ENCODE measurements at places on chromosomes 6 and 20. TPM values are rescaled to one million over a fixed set of nuclear protein-coding genes. Genes with fewer than 3 reads are reported as not detected.
A peak's percentile ranks its signal among the peaks of the same experiment; 100 is the strongest.

The HRH3 gene
- not detected for total RNA-seq

- DNase-seq, result no peak
Observed at GRCh38 chr6:116355796-116356195, 15.0 kb upstream of the DSE start.

The WFDC8 gene
- total RNA-seq, result not detected

The FOXC1 gene
- 7.6 TPM for total RNA-seq

GRCh38 chr6:167722634-167723309, 103.9 kb upstream of the AFDN start:
- peak; percentile 73 for DNase-seq

The SLC2A10 gene
- 13.1 TPM for total RNA-seq

DNA sequence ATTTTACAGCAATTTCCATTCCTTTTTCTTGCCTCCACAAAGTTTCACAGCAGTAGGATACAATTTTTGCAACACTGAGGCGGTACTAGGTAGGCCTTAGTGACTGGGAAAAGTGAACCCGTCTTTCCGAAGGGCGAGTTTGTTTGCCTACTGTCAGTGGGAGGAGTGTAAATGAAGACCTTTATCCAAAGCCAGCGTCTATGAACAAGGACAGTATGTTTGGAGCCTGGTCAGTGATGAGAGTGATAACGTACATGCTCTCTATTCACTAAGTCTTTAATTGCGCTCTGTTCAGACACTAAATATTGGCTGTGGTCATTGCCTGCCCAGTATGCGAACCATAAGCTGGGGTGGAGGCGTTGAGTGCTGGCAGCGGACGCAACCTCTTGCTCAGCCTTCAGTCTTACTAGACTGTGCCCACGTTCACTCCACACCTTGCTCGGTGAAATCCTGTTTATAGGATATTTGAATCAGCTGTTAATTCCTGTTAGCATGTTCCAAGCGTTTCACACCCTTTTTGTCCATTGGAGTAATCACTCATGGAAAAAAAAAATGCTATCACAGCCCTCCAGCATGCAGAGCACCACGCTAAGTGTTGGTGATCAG, 145.5 kb downstream of the TMEM242 start:
- DNase-seq, result no peak

DNA sequence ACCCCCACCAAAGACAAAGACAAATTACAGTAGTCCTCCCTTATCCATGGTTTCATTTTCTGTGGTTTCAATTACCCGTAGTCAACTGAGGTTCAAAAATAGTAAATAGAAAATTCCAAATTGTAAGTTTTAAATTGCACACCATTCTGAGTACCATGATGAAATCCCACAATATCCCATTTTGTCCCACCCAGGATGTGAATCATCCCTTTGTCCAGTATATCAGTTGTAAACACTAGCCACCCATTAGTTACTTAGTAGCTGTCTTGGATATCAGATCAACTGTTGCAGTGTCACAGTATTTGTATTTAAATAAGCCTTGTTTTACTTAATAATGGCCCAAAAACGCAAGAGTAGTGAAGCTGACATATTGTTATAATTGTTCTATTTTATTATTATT, 364.0 kb upstream of the ARID1B start:
- no peak for DNase-seq

The CGAS gene
- 6.0 TPM for total RNA-seq

- no peak for DNase-seq
Observed at GRCh38 chr20:40628877-40629276, 60.2 kb downstream of the MAFB start.

The PSORS1C1 gene
- 0.45 TPM for total RNA-seq

DNA sequence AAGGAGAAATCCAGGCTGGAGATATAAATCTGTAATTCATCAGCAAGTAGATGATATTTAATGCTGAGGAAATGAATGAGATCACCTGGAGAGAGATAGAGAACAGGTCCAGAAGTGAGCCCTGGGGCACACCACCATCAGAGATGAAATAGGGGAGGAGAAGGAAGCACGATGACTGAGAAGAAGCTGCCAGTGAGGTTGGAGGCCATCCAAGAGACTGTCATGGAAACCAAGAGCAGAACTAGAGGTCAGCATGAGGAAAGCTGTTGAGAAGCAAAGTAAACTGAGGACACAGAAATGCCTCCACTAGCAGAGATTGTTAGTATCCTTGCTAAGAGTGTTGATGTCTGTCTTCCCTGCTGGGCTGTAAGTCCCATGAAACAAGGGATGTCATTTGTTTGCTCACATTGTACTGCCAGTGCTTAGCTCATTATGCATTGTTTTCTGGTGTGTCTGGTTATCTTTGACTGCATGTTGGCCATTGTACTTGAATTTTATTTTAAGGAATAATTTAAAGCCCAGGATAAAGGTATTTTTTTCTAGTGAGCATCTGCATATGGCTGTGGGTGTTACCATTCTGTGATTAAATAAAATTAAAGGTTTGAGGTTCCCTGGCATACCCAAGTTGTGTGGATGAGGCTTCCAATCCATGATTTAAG, 35.8 kb downstream of the CDH22 start:
- DNase-seq, result no peak

The ULBP2 gene
- total RNA-seq, result 0.96 TPM

The CBLN4 gene
- total RNA-seq, result 0.32 TPM

- DNase-seq, result no peak
Observed at GRCh38 chr6:143401068-143401446, 49.4 kb downstream of the ADAT2 start.

DNA sequence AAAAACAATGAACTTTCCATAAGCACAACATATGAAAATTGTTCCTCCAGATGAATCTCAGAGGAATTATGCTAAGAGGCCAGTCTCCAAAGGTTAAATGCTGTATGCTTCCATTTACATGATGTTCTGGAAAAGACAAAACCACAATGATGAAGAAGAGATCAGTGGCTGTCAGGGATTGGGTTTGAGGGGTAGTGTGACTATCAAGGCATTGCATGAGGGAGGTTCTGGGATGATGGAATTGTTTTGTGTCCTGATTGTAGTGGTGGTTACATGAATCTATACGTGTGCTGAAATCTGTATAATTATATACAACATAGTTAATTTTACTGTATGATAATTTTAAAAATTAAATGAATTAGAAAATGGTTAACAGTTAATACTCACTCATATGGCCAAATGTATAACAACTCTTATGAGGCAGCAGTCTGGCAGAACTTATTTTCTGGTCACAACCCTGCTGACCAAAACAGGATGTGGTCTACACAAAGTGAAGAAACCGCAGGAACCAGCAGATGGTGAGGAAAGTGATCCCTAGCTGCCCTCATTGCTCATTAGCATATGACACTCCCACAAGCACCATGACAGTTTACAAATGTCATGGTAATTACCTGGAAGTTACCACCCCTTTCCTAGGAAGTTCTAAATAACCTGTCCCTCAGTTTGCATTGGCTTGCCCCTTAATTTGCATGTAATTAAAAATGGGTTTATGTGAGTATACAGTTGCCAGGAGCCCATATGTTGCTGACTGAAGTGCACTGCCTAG, 31.9 kb downstream of the NSFL1C start:
- DNase-seq, result no peak

The SLC32A1 gene
- not detected for total RNA-seq

The LRRN4 gene
- 0.13 TPM for total RNA-seq

The HMGN3 gene
- 37.0 TPM for total RNA-seq

DNA sequence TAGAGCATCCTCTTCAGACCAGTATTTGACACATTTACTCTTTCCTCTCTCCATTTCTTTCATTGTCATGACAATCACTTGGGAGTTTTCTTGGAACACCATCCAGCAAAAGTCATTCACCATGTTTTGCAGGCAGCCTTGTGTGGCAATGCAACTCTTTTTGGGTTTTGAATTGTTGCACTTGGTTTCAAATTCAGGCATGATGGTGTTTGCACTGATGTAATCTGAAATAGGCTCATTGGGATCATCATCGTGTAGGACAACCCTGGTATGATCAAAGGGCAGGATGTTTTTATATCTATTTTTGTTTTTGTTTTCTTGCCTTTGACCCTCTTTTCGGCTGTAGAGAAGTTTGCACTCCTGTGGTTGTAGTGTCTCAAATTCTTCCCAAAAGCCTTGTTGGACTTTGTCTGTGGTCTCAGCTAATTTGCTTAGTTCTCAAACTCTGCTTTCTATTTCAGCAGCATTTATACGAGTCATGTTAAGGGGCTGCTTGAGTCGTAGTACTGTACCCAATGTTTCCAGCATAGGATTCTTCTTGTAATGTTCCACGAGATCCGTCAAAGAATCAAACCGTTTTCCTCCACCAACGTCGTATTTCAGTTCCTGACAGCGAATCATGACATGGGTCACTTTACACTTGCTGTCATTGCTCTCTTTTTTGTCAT, 160.8 kb upstream of the TNFAIP3 start:
- DNase-seq, result no peak

- DNase-seq, result no peak
Observed at GRCh38 chr20:52983726-52984450, 11.7 kb downstream of the TSHZ2 start.

DNA sequence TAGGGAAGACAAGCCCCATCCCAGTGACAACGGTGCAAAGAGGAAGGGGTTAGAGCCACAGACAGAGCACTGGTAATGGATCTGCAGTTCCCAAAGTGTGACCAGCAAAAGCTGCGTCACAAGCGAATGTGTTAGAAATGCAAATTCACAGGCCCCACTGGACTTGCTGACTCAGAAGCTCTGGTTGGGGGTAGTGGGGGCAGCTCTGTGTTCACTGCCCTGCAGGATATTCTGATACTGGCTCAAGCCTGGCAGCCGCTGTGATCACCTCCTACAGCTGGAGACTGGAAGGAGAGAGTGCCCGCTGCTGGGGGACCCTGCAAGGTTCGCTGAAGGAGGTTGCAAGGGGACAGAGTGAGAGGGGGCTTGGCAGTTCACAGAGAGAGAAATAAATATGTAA, 179.7 kb upstream of the CDH4 start:
- DNase-seq, result peak; percentile 47

The LPA gene
- total RNA-seq, result not detected

The HLA-DQB2 gene
- total RNA-seq, result 3.0 TPM

The CTCFL gene
- 0.16 TPM for total RNA-seq

- DNase-seq, result no peak
Observed at GRCh38 chr20:32780749-32781655, 18.8 kb downstream of the DNMT3B start.

- no peak for DNase-seq
Observed at GRCh38 chr6:43505718-43506117, 4.4 kb downstream of the LRRC73 start.

DNA sequence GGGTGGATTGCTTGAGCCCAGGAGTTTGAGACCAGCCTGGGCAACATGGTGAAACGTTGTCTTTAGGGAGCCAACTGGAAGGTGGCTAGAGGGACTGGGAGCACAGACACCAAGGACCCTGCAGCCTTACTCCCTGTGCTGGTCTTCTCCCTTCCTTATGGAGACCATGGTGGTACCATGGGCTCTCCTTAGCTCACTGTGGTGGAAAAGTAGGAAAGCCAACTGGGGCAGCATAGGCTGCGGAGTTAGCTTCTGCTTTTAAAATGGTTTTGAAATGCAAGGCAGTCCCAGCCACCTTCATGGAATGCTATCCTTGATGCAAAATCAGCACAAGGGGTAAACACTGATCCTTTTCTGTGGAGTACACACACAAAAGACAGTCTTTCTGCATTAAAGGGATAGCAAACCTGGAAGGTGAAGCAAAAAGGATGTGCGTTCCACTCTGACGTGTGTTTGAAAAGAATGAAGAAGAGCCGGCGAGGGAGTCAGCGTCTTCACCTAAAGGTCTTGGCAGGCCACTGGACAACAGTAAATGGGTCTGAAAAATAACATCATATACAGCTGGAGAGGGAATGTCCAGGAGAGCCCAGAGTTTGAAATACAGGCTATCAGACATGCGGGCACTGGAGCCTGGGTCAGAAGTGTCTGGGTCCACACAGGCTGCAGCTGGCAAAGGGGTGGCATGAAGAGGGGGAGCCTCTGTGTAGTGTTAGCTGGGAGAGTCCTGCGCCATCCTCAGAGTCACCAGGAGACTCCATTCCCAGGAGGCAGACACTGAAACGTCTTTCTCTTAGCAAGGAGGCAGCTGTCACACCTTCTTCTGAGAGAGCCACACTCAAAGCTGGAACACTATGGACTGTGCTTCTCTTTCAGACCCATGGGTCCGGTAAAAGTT, 58.5 kb downstream of the GPR6 start:
- no peak for DNase-seq

GRCh38 chr6:111736005-111736608, 130.4 kb upstream of the TRAF3IP2 start:
- no peak for DNase-seq

DNA sequence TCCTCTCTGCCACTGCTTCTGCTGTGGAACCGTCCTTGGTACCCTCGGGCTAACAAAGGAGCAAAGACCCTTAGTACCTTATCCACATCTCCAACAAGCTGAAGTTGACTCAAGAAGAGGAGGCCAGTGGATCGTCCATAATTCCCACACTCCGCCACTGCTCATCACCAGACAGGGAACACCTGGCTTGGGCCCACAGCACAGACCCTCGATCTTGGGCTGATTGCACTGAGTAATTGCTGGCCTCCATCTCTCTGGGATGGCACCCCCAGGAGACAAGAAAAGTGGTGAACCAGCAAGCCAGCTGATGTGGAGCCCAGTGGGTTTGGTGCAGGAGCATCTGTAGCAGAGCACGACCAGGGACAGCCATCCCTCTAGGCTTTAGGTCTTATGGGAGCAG, 109.4 kb upstream of the GRIK2 start:
- DNase-seq, result no peak

The RPS6KA2 gene
- 45.2 TPM for total RNA-seq

GRCh38 chr6:7258231-7258763, 54.7 kb downstream of the SSR1 start:
- DNase-seq, result no peak

The XKR7 gene
- total RNA-seq, result not detected

DNA sequence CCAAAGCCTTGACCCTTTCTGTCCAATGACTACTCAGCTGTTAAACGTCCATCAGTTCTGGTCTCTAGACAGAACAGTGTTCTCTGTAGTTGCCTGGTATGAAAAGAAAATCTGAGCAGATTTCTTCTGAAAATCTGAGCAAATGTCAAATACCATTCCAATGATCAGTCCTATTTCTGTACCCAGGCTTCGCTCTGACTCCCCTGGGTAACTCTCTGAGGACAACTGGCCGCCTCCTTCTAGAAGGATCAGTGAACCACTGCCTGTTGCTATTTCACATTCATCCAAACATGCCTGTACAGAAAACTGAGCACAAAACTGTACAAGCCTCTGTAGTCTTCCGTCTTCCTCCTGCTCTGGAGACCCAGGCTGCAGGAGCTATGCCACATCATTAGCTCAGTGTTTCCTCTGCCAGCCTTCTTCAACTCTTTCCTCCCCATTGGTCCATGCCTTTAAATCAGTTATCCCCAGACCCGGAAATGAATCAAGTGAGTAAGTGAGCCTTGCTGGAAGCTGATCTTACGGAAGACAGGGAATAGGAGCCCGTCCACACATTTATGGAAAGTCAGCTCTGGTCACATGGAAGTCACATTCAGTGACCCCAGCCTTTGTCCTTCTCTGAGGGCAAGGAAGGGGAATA, 63.3 kb downstream of the DAAM2 start:
- DNase-seq, result no peak

DNA sequence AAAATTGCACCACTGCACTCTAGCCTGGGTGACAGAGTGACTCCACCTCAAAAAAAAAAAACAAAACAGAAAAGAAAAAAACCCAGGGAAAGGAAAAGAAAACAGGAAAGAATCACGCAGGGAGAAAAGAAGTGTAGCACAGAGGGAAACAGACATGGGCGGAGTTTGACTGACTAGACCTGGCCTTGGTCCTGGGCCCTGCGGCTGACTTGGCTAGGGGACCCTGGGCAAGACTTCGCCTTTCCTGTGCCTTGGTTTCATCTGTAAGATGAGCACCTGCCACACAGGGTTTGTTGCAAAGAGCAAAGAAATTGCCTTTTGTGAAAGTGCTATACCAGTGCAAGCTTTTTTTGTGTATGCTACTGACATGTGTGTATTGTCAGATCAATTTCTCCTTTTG, 71.3 kb upstream of the KCNG1 start:
- DNase-seq, result no peak
